ENCODE measurements at places on chromosomes 4 and X.

GRCh38 chr4:113957956-113958355, 21.5 kb downstream of the ARSJ start:
- DNase-seq, result no peak

- no peak for DNase-seq
These were observed 1300.5 kb downstream of the ARAP2 start for GRCh38 chr4:34943741-34944386.

DNA sequence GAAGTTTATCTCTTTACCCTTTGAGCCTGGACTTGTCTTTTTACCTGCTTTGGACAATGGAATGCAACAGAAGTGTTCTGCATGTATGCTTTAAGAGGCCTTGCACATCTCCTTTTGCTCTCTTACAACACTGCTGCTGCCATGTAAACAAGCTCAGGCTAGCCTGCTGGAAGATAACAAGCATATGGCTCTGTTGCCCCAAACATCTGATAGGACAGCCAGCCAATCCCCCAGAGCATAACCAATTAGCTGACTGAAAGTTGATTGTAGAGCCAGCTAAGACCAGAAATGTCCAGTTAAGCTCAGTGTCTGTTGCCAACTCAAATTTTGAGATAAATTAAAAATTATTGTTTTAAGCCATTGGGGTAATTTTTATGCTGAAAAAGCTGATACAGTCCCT, 510.6 kb upstream of the CNKSR2 start:
- no peak for DNase-seq

DNA sequence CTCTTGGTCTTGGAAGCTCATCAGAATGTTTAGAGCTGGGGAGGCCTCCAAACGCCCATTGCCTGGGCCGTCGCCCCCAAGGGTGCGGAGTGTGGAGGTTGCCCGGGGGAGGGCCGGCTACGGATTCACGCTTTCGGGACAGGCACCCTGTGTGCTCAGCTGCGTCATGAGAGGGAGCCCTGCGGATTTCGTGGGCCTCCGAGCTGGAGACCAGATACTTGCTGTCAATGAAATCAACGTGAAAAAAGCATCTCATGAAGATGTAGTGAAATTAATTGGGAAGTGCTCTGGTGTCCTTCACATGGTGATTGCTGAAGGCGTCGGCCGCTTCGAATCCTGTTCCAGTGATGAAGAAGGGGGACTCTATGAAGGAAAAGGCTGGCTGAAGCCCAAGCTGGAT, 23.3 kb downstream of the RGS12 start:
- DNase-seq, result no peak

GRCh38 chrX:110410603-110411002, 52.0 kb downstream of the RTL9 start:
- no peak for DNase-seq

DNA sequence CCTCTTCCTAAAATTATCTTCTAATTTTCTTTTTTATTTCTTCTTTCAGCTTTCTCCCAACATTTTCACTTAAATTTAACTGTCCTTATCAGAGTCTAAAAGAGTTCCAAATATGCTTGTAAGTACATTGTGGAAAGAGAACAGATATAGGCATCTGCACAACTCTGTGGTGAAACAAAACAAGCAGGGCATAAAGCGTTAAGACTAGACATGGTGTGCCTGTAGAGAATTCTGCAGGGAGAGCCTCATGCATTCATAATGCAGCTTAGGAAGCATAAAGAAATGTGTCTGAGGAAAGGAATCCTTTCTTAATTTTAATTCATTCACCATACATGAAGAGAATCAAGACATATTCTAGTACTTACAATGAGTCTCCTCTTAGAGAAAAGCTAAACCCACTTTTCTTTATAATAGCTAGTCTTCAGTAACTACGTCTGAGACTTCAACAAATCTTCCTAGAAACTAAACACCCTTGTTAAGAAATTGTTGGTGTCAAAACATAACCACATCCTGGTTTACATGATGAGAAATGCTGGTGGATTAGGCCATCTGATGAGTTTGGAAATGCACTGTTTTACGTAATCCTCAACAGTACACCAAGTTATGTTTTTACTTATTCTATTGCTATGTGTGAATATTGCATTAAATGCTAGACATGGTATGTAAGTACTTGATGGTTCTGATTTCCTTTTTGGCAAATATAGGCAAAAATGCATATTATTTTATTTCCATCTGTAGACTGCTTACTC, 307.8 kb upstream of the GIMD1 start:
- DNase-seq, result no peak

GRCh38 chr4:141636771-141637460, 533 bp downstream of the IL15 start:
- DNase-seq, result peak; percentile 35

DNA sequence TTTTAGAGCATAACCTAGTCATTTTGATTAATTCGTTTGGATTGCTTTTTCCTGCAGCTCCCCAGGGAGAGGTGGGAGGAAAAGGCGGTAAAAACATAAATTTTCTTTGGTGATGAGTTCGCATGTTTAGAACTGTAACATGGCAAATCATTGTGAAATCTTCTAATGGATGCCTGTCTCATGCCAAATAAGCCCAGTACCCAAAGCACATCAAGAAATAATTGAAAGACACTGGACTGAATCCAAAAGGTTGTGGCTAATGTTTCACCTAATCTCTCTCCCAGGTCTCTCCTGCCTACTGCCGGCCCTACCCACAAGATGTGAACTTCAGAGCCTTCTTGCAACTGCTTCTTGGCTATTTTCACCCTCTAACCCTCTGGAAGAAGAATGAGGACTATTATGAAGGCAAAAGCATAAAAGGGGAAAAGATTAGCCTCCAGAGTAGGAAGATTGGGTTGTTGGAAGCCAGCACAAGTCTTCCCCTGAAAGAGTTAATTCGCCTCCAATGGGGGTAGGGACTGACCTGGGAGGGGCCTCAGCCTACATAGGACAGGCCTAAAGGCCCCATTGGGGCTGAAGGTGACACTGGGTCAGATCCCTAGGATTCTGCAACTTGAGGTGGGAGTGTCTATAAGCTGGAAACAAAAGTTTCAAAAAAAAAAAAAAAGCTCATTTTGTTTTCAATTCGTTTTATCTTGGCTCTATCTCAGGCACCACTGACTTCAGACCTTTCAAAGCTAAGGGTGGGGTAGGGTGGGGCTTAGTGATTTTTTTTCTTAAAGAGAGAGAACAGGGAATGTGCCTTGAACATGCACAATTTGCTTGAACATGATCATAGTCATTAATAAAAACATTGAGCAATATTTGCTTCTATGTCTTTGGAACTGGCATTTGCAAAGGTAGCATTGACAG, 278.6 kb upstream of the KLF3 start:
- peak; percentile 50 for DNase-seq

GRCh38 chrX:106783716-106784115, 18.8 kb upstream of the TBC1D8B start:
- DNase-seq, result no peak

GRCh38 chrX:11267425-11267824, 25.8 kb upstream of the AMELX start:
- DNase-seq, result no peak

GRCh38 chr4:25954293-25954904, 40.4 kb downstream of the SMIM20 start:
- no peak for DNase-seq

GRCh38 chr4:43351970-43352806, 459.7 kb downstream of the GRXCR1 start:
- DNase-seq, result no peak

- peak; percentile 77 for DNase-seq
These were observed 213.4 kb upstream of the S100G start for GRCh38 chrX:16436348-16437188.

GRCh38 chr4:121873604-121874003, 3.3 kb upstream of the BBS7 start:
- DNase-seq, result no peak

GRCh38 chr4:106287353-106287969, 28.5 kb downstream of the TBCK start:
- peak; percentile 20 for DNase-seq

- DNase-seq, result no peak
These were observed 28.2 kb downstream of the FAM149A start for GRCh38 chr4:186132577-186133242.

DNA sequence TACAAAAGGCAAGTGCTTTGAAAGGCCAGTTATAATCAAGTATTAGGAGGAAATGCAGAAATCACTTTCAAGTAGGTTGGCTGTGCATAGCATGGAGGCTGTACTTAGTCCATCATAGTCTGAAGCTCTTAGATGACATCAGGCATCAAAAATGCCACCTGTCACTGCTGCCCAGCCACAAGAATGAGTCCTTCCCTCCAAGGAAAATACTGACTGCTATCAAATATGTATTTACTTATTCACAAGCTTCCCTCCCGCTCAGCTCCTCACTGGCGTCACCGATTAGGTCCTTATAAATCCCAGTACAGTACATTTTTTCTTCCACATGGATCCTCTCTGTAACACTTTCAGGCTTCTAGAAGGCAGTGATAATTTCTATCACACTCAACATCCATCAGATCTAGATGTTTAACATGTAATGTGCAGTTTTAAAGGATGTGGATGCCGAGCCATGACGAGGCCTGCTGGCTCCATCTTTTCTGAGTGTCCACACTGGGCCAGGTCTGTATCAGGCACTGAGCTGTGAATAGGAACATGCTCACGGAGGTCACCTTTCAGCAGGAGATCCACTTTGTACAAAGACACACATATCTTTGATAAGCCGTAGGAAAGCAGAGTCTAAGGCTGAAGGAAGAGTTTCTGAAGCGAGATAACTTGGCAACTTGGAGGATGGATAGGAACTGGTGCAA, 121.9 kb downstream of the PALLD start:
- no peak for DNase-seq

DNA sequence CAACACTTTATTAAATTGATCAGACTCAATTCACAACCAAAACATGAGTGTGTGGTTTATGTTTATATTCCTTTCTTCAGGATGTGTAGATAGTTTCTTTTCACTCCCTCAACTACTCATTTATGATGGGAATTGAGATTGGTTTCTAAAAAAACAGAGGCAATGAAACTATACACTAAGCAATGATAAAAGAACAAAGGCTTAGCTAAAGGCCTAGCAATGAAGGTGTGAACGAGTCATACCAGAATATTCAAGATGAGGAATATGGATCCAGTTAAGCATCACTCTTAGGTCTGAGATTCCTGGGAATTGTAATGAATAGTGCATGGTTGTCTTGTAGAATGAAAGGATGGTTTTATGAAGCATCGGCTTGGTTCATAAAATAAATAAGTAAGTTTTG, 17.5 kb upstream of the RASL11B start:
- no peak for DNase-seq

GRCh38 chrX:71616672-71617529, 1.4 kb downstream of the CXCR3 start:
- no peak for DNase-seq

DNA sequence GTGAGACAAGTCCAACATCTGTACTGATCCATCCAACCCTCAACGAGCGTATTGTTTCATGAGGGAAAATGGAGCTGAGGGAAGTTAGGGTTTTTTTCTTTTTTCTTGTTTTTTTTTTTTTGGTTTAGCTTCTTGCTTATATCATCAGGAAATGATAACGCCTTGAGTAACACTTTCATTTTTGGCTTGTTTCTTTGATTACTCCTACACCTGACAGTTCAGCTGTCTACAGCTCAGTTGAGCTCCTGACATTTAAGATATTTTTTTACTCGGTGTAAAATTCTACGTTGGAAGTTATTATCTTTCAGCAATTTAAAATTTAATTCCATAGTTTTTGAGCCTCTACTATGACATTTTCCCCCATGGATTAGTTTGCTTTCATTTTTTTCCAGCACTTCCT, 691.0 kb upstream of the HTR2C start:
- DNase-seq, result no peak

DNA sequence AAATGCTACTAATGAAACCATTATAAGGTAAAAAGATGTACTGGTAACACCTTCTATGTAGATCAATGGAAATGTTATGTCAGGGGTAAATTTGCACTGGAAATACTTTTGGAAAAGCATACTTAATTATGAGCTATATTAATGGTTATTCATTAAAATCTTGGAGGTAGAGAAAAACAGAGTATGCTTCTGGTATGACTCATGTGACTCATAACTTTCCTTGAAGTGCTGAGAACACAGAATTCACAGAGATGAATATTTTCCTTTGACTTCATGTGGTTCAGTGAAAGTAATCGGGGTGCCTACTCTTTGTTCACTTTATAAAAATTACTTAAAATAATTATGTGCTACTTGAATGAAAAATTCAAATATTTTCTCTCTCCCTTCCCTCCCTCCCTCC, 254.2 kb downstream of the KCTD8 start:
- no peak for DNase-seq

DNA sequence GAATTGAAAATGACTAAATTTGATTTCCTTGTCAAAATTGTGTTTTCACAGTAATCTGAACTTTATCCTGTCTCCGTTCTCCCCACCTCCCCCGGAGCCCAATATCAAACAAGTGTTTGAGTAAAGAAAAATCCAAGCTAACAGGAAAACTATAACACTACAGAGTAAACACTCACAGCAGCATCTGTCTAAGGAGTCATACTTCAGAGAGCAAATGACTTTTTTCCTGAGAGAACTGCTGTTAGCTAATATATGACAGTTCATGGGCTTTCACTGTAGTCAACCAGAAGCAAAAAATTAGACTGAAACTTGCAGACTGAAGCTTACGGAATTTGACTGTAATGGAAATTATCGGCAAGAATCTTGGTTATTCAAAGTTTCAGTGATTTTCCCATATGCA, 321.7 kb downstream of the ANKRD50 start:
- no peak for DNase-seq

DNA sequence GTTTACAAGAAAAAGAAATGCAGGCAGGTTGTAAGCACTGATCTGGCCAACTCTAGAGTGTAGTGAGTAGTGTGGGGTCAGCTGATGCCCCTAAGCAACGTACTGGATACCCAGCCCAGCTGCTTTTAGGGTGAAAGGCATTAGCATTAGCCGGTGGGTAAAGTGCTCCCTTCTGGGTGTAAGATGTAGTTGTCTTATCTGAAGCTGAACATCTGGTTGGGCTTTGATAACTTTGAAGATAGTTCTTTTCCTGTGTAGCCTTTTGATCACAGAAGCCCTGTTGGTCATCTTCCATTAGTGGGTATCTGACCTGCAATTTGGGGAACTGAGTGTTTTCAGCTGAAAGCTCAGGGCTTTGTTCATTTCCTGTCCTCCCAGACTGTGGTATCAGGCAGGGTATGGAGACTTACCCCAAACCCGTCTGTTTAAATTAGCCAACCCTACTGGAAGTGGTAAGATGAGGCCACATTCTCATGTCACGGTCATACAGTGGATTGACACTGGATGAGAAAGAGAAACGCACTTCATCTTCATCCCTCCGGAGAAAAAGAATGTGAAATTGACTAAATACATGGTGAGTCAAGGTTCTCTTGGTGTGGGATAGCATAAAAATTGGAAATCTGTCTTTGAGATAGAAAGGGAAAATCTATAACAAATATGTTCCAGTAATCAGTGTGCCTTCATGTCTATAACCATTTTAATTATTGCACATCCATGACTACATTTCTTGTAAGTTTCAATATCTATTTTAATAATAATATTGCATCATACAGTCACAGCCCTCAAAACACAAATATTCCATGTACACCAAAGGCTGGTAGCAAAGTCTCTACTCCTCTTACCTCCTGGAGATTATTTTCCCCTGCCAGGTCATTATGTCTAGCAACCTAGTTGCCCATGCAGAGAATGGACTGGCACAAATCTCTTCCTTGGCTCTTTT, 8.7 kb downstream of the RHOH start:
- DNase-seq, result no peak

All from left kidney (tissue), 8 donors.